ENCODE measurements at places on chromosomes 5 and 9. TPM values are rescaled to one million over a fixed set of nuclear protein-coding genes. Genes with fewer than 3 reads are reported as not detected.
A peak's percentile ranks its signal among the peaks of the same experiment; 100 is the strongest.

The PKD2L2 gene
- 0.17 TPM for total RNA-seq

The TRIO gene
- total RNA-seq, result 55.8 TPM

The DMRTA1 gene
- total RNA-seq, result 3.1 TPM

DNA sequence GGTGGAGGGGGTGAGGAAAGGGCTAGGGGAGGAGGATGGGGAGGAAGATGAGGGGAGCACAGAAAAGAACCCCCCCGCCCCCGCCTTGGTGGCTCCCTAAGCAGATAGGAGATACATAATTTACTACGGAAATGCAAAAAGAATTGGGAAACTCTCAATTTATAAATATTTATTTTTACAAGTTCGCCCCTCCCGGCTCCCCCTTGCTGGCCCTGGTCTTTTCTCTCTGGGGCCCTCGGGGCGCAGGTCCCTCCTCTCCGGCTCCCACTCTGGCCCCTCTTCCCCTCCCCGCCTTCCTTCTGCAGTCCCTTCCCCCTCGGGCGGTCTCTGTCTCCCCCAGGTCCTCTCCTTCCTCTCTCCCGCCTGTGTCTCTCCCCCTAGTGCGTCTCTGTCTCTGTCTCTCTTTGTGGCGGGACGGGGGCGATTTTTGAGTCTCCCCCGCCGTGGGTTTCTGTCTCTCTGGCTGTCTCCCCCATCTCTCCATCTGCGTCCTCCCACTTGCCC lies 173.6 kb upstream of the IER5L start:
- DNase-seq, result no peak

- no peak for DNase-seq
These were observed 60.9 kb downstream of the NNT start for GRCh38 chr5:43663916-43664315.

GRCh38 chr5:100311806-100312205 lies 223.4 kb upstream of the FAM174A start:
- no peak for DNase-seq

- DNase-seq, result no peak
These were observed 100.7 kb upstream of the TUT7 start for GRCh38 chr9:86454701-86455615.

- peak; percentile 36 for DNase-seq
These were observed 145.0 kb downstream of the EGFLAM start for GRCh38 chr5:38403406-38403805.

- no peak for DNase-seq
These were observed 102.7 kb downstream of the EHMT1 start for GRCh38 chr9:137721479-137721878.

DNA sequence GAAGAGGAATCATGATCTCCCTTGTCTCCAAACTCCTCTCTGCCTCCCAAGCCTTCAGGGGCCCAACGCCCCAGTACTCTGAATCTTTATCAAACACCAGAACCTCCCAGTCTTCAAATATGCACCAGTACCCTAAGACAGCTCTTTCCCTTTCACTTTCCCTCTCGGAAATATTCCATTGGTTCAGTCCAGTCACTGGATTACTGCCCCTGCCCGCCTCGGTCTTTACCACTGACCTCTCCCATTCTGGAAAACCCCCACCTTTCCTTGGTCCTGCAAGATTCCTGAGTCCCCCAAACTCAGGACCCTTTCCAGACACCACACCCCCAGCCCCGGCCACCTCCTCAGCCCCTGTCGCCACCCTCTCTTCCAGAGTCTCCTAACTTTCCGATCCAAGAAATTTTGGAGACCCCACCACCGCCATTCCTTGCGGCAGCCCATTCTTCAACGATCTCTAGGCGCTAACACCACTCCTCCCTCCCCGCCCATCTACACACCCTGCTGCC lies 674 bp downstream of the C5orf15 start:
- DNase-seq, result peak; percentile 77

DNA sequence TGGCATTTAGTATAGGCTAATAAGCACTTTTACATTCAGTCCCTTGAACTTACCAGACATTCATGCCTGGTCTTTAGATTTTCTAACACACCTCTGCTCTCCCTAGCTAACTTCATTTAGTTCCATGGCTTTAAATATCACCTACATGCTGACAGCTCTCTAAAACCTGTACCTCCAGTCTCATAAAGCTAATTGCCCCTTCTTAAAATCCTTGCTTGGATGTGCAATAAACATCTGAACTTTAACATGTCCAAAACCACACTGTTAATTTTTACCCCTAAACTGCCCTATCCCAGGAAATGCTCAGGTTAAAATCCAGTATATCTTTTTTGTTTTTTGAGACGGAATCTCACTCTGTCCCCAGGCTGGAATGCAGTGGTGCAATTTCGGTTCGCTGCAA lies 139.8 kb downstream of the CPLANE1 start:
- no peak for DNase-seq

- DNase-seq, result no peak
These were observed 104.7 kb downstream of the FOCAD start for GRCh38 chr9:20788526-20789451.

- DNase-seq, result peak; percentile 66
These were observed 14.2 kb downstream of the TCERG1 start for GRCh38 chr5:146461319-146461718.

DNA sequence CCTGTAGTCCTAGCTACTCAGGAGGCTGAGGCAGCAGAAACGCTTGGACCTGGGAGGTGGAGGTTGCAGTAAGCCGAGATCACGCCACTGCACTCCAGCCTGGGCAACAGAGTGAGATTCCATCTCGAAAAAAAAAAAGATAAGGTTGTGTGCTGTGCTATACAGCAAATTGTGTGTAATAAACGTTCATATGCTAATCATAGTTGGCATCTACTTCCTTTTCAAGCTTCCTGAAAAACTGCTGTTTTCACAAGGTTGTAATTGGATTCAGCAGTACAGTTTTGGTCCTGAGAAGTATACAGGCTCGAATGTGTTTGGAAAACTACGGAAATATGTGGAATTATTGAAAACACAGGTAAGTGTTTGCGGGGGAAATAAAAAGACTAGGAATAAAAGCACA lies 25.5 kb downstream of the OTULINL start:
- DNase-seq, result no peak
